NCI-H1694 (cell line): ENCODE measurements at places on chromosomes 11 and 22.

DNA sequence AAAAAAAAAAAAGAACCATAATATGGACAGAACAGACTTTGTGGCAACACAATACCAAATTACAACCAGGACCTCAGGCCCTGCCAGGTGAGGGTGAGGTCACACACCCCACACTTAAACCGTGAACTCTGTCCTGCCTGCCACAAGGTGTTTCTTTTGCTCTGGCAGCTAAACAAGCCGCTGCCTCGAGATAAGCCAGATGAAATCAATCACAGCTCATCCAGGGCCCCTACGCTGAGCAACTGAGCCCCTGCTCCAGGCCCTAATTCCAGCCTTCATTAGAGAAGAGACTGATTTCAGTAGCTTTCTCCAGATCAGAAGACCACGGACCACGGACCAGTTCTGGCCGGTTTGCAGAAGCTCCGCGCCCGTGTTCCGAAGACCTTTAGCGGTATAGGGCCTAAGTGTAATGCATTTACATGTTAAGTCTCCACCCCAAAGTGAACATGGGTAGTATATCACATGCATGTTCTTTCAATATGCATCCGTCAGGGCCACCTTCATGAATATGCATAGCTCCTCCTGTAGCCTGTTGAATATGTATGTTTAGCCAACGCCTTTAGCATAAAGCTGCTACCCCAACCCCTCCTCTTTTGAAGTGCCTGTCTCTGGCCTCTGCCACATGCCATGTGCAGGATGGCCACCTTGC is 14.8 kb upstream of the RAC2 start:
- DNase-seq = no peak

GRCh38 chr22:32531931-32532819 is 57.6 kb downstream of the FBXO7 start:
- DNase-seq = no peak

DNA sequence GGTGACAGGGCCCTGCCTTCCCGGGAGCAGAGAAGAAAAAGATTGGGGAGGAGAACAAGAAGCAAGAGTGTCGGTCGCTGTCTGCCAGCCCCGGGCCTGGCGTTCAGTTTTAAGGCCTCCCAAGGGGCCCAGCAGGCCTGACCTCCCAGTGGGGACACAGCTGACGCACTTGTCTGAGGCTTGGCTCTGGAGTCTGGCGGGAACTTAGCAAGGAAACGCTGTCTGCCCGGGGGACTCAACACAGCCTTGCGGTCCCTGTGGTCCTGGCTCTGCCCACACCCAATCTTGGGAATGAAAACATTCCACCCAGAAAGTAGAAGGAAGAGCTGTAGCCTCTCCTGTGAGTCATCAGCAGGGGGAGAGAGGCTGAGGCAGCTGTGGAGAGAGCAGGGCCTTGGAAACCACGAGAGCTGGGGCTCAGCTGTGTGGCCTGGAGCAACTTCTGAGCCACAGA is 54.4 kb downstream of the TRAF6 start:
- no peak for DNase-seq

DNA sequence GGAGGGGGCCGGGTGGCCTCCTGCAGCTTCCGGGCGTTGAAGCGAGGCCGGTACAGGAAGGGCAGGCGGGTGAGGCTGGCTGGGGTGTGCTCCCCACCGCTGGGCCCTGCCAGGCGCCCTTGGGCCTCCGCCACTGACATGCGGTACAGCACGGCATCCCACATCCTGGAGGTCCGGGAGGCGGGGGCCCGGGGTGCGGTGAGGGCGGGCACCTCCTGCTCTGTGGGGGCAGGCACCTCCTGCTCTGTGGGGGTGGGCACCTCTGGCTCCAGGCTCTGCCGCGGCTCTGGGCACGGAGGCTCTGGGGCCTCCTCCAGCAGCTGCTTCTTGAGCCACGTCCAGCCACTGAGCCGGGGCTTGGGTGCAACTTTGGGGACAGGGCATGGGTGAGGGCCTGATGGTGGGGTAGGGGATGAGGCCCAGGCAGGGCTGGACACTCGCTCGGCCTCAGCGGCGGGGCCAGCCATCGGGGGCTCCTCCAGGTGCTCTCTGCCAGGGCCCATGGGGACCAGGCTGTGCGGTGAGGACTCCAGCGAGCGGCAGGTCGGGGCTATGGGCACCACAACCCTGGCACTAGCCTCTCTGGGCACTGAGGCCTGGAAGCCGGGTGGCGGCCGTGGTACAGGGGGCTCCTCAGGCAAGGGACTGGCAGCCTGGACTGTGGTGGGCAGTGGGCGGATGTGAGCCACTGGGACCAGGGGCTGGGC is 2.3 kb downstream of the PRR33 start:
- no peak for DNase-seq

GRCh38 chr11:118126082-118126838 is 26.4 kb downstream of the SCN4B start:
- no peak for DNase-seq

GRCh38 chr22:50739279-50739691 is 1.3 kb downstream of the ACR start:
- DNase-seq = no peak

GRCh38 chr22:42340150-42340549 is 69.7 kb upstream of the TCF20 start:
- DNase-seq = no peak

- no peak for DNase-seq
Measured at GRCh38 chr11:87662287-87662686, 513.0 kb downstream of the RAB38 start.

- no peak for DNase-seq
Measured at GRCh38 chr11:86301742-86302091, 323 bp upstream of the HIKESHI start.

GRCh38 chr11:77418155-77418970 is 55.5 kb downstream of the PAK1 start:
- no peak for DNase-seq

DNA sequence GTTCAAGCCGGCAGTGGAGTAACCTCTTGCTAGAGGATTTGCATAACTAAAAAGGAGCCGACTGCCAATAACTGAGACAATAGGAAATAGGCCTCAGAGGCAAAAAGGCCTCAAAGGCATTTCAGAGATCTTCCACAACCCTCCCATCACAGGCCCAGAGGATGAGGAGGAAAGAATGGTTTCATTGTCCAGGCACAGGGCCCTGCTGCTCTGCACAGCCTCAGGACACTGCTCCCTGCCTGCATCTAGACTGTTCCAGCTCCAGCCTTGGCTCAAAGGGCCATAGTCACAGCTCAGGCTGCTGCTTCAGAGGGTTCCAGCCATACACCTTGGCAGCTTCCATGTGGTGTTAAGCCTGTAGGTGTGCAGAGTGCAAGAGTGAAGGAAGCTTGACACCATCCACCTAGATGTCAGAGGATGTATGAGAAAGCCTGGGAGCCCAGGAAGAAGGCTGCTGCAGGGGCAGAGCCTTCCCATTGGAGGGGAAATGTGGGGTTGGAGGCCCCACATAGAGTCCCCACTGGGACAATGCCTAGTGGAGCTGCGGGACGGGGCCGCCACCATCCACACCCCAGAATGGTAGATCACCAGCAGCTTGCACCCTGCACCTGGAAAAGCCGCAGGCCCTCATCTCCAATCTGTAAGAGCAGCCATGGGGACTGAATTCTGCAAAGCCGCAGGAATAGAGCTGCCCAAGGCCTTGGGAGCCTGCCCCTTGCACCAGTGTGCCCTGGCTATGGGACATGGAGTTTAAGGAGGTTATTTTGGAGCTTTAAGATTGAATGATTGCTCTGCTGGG is 8.2 kb upstream of the LRP5 start:
- no peak for DNase-seq

DNA sequence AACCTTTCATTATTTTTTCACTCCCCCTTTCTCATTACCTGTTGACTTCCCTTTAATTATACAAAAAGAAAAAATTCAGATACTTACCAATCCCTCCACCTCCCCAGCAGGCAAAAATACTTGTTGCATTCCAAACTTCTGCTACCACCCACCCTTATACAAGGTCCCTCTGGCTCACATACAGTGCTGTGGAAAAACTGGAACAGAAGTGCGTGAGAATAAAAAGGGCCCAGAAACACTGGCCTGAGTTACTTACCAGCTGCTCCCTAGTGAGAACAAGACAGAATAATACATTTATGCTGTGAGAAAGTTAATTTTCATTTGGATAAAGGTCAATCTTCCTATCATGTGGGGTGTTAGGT is 46.9 kb upstream of the RAPSN start:
- DNase-seq = no peak

GRCh38 chr11:117572671-117573070 is 224.3 kb downstream of the DSCAML1 start:
- no peak for DNase-seq

GRCh38 chr11:107427569-107428180 is 29.9 kb downstream of the CWF19L2 start:
- DNase-seq = no peak
